Activated T-helper 1 cell treated with anti-CD3 and anti-CD28 coated beads, Interleukin-2, amount 50 U/mL, for 16 hours (primary cell): ENCODE measurements at places on chromosomes 7 and 10.

- no peak for DNase-seq
Measured at GRCh38 chr10:71747039-71747531, 26.2 kb downstream of the VSIR start.

- DNase-seq, result no peak
Measured at GRCh38 chr7:26600411-26600810, 264.0 kb downstream of the SKAP2 start.

DNA sequence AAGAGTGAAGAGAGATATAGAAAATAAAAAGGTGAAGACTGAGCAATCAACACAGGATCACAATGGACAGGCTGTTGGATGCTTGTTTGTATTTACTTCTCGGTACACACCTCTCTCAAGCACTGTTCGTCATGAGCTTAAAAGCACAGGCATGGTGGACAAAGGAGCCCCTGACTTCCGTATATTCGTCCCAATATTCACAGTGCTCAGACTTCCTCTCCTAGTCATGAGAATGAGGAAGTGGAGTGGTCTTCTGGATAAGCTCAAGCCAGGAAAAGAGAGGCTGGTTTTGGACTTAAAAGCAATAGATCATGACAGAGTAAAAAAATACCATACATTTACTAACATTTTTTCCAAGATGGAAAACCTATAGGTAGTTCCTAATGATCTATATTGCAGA, 172.5 kb downstream of the SORCS1 start:
- no peak for DNase-seq

GRCh38 chr10:42872865-42873435, 90.4 kb downstream of the BMS1 start:
- DNase-seq, result no peak

DNA sequence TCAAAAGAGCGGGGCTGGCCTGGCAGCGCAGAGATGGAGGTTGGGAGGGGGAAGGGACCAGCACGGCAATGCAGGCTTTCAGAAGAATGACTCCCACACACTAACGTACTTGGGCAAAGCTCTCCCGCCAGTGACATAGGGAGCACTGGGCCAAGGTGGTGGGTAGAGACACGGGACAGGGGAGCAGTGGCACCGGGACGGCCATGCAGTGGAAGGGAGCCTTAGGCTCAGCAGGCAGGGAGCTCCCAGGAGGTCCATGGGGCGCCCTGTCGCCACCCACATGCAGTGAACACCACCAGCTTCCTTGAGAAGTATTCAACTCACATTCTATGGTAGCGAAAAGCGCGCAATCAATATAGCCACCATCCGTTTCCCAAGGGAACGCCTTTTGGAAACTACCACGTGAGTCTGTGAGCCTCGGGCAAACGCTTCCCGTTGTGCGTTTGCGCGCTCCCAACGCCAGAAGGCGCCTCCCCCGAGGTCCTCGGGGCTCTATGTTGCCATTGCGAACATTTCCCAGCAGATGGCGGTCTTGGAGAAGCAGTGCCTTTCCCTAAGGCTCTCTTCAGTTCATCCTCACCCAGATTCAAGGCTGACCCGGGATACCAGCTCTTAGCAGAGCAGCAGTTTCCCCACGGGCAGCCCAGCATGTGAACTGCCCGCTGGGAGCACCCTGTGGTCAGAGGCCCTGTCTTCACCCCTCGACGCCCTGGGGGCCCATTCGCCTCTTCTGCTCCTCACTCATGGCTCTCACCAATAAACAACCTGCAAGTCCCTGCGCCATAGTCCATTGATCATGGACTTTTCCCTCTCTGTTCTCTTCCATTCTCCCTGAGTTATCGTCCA, 16.4 kb upstream of the OPALIN start:
- DNase-seq, result peak; percentile 40

GRCh38 chr7:88347517-88347916, 40.8 kb upstream of the STEAP4 start:
- no peak for DNase-seq
